ENCODE measurements at places on chromosomes 6 and 20. TPM values are rescaled to one million over a fixed set of nuclear protein-coding genes. Genes with fewer than 3 reads are reported as not detected.
A peak's percentile ranks its signal among the peaks of the same experiment; 100 is the strongest.

GRCh38 chr6:137093183-137094069 is 48.7 kb upstream of the IL20RA start:
- DNase-seq, result no peak

DNA sequence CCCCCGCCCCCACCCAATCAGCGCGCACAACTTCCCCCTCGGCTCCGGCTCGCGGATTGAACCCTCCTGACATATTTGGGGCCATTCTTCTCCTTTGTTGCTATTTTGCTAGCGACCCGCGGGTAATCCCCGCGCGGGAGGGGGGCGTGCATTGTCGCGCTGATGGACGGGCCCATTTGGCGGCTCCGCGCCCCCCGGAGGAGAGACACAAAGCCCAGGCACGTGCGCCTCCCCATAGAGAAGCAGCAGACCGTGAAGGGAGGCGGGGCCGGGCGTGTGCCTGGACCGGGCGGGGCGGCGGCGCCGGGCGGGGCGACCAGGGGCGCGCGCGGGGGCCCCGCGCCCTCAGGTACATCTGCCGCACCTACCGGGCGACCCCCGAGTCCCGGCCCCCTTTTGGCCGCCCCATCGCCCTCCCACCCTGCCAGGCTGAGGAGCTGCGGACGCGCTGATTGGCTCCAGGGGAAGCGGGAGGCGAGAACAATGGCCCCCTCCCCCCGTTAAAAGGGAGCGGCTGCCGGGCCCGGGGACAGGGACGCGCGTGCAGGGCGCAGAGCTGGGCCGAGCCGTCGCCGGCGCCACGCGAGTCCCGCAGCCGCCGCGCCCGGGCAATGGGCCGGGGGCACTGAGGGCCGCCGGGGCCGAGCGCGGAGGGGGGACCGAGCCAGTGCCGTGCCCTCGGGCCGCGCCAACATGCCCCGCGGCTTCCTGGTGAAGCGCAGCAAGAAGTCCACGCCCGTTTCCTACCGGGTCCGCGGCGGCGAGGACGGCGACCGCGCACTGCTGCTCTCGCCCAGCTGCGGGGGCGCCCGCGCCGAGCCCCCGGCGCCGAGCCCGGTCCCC is at the start of gene INSM1:
INSM1 (plus strand) TSS at position 530 of the 843 bp plus-strand sequence; CDS start at position 694, 164 bp downstream.
- peak; percentile 49 for DNase-seq

DNA sequence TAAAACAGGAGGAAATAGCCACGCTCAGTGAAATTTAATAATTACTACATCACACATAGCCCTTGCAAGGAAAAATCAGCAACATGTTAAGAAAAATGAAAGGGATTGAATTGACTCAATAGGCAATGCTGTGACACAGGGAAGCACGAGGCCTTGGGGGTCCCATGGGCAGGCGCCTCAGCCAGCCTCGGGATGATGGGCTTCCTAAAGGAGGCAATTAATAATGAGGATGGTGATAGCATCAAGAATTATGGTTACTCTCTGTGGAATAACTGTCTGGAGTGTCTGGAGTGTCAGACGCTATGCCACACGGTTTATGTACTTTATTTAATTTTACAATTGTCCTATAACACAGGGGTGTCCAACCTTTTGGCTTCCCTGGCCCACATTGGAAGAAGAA is 130.2 kb downstream of the TBC1D7 start:
- DNase-seq, result no peak

DNA sequence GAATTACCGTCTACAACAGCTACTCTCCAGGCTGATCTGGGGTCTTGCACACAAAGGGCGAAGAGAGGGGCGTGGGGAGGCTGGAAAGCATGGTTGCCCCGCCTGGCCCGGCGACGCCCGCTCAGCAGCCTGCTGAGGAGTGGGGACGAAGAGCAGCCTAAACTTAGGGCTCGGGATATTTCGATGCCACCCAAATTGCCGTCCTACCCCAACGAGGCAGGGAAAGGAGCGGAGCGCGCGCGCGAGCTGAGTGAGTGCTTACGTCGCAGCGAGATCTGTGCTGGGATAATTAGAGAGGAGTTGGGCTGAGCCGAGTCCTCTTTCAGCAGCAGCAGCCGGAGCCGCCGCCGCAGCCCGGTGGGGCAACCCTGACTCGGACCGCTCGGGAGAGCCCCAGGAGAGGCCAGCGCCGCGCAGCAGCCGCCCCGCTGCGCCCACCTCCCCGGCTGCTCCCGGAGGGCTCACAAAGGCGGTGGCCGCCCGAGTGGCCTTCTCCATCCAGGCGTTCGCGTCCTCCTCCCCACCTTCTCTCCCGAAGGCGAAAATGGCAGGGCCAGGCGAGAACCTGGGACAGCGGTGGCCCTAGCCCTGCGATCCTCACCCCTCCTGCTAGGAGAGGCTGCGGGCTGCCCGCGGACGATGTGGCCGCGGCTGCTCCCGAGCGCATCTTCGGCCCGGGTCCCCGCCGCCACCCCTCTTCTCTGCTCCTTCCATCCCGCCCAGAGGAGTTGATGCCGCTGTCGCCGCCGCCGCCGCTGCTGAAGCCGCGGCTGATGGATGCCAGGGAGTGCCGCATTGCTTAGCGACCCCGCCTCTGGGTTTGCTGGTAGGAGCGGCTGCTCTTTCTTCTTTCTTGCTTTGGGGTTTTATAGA is at the start of gene CLVS2:
CLVS2 (plus strand) TSS at position 315 of the 873 bp plus-strand sequence. CDS start 1,543 bp downstream, outside the sequence.
- DNase-seq, result no peak

DNA sequence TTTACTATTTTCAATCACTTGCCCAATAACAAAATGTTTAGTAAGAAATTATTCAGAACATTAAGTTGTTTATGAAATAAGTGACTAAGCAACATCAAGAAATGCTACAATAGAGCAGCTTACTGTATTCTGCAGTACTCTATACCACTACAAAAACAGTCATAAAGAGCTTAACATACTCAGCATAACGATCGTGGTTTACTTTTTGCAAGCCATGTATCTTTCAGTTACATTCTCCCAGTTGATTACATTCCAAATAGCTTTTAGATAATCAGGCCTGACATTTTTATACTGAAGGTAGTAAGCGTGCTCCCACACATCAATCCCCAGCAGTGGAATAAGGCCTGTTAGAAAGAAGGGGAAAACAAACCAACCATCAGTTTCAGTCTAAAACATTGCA is 10.7 kb downstream of the SOD2 start:
- no peak for DNase-seq

GRCh38 chr20:43529457-43530153 is 22.1 kb downstream of the L3MBTL1 start:
- peak; percentile 31 for DNase-seq

GRCh38 chr6:385614-386013 is 5.9 kb upstream of the IRF4 start:
- DNase-seq, result peak; percentile 70

DNA sequence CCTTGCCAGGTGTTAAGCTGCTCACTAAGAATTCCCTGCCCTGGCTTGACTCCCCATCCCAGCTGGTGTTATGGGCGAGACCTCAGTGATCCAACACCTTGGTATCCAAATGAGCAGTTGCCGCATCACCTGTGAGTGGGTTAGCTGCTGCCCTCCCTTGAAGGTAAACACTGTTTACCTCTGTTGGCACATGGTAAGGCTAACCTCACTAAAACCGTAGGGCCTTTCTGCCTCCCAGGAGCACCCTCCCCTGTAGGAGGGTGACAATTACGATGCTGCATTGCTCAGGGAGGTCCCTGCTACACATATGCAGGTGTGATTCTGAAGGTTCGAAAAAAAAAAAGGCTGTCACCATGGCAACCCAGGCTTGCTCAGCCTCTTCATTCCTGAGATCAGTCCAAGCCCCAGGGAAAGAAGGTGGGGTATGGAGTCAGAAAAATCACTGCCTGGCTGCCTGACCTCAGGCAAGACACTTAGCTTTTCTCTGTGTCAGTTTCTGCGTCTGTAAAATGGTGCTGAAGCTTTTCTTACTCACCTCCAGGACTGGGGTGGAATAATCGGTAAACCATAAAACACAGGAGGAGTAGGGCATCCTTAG is 19.5 kb downstream of the PNPLA1 start:
- no peak for DNase-seq

DNA sequence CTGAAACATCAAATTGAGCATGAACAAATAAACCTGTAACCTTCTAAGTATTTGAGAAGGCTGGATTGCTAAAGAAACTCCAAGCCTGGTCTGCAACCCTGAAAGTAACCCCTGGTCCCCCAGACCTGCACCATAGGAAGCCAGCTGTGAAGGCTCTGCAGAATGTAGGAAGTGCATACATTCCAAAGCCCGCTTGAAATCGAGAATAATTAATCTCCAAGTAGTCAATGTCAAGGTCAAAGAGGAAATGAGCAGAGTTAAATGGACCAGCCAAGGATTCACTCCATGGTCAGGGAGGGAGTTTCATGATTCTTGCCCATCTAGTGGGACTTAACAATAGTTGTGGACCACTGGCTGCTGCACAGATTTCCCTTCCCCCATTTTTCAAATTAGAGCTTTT is 107.6 kb upstream of the RNF24 start:
- DNase-seq, result no peak

Gene ATXN1
- total RNA-seq, result 40.2 TPM

Gene SRSF12
- 0.40 TPM for total RNA-seq

DNA sequence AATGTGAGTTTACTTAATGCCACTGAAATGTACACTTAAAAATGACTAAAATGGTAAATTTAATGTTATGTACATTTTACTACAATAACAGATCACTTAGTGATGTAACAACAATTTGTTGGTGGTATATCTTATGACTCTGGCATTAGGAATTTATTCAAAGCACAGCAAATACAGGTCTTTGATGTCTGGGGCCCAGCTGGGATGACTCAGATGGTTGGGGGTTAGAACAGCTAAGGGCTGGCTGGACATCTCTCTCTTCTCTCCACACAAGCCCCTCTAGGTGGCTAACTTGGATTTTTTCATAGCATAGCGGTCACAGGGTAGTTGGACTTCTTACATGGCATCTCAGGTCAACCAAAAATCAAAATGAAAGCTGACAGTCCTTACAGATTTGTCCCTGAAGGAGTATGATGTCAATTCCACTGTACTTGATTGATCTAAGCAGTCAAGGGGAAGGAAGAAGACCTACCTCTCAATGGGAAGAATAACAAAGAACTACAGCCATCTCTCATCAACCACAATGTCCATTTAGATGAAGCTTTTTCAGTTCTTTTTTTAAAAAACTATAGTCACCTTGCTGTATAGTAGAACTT is 37.5 kb upstream of the LCA5 start:
- no peak for DNase-seq

DNA sequence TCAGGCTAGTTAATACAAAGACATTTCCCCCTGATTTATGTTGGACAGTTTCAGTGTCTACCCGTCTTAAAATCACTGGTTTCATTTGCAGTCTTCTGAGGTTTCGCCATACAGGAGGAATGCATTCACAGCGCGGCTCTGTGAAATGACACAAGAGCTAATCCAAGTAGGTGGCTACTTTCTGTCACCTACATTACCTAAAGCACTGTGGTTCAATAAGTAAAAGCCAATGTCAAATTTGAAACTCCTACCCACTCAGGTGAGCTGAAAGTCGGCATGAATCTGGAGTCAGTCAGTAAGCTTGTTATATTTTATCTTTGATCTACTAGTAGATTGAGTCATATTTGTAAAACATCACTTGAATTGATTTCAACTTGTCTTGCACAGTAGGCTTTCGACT is 370.8 kb downstream of the LAMA2 start:
- DNase-seq, result no peak

DNA sequence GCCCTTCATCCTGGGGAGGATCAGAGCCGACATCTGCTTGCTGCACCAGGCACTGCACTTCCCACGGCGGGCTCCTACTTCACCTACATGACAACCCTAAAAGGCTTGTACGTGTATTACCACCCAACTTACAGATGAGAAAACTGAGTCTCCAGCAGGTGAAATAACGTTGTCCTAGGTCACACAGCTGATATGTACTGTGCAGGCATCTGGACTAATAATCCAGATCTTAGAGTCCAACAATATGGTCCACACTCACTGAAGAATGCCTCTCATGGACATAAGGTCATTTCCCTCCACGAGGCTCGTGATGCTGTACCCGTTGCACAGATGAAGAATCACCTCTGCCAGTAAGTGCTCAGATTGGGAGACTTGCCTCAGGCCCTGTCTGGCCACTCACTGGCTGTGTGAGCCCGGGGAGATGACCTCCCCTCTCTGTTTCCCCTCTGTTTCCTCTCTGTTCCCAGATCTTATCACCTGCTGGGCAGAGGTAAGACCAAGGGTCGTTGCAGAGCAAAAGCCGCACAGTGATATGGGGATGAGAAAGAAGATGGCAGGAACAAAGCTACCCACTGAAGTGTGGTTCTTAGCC is 32.1 kb downstream of the TGM2 start:
- DNase-seq, result peak; percentile 41

Gene RARS2
- 23.6 TPM for total RNA-seq

- no peak for DNase-seq
Observed at GRCh38 chr6:155313602-155314091, 637 bp downstream of the TFB1M start.

DNA sequence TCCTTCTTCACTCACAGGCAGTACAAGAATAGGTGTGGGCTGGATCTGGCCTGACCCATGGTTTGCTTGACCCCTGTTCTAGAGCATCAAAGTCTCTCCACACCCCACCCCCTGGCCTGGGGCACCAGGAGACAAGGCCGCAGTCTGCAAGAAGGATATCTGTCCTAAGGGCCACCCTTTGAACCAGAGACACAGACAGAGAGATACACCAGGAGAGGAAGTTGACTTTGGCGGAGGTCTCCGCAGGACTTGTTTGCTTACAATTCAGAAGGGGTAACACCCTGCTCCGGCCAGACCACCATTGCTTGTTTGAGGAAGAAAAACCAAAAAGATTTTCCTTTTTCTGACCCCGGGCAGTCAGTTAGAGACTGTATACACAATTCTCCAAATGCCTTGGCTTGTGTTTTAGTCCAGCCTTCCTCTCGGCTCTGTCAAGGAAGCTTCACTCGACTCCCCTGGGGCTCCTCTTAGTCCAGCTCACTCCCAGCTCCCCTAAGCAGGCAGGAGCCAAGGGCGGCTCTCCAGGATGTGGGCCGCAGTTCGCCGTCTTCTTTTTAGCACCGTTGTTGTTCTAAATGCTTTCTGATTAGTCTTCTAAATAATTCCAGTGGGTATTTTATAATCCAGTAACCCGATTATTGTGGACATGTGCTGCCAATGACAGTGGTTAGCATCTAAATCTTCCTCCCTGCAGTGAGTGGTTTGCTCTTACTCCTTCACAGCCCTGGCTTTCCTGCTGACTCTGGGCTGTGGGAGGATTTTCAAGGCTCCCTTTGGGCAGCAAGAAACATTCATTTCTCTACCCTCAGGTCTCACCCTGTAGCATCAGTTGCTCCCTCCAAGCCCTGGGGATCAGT is 58.6 kb upstream of the MRPS10 start:
- DNase-seq, result no peak

DNA sequence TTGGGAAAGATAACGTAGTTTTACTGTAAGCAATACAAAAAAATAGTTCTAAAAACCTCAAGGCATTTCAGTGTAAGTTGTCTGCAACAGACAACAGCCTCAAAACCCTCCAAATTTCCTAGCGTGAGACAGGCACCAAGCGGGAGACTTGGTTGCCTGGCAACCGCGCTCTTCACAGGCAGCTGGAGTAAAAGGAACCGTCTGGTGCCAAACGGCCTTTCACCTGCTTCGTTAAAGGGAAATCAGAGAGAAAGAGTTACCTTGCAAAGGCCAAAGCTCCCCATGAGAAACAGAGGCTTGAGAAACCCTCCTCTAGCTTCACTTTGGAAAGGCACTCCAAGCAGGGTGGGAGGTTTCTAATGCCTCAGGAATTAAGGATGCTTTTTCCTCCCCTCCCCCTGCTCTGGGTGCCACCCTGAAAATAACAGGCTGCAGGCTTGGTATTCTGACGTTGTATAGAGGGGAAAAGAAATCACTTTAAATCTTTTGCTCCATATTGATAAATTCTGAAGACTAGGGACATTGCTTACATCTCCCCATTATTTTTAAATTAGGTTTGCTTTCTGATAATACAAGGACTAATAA is 129.7 kb upstream of the UFL1 start:
- no peak for DNase-seq

Gene MAS1
- total RNA-seq, result 0.03 TPM

GRCh38 chr6:183668-184067 is 108.6 kb upstream of the DUSP22 start:
- no peak for DNase-seq

Data from cardiac septum (tissue), 1 donor.